Purkinje cell (primary cell): ENCODE measurements at places on chromosomes 3 and 15. TPM values are rescaled to one million over a fixed set of nuclear protein-coding genes. Genes with fewer than 3 reads are reported as not detected.

The IL17RB gene
- 4.7 and 5.1 TPM in 2 replicates for polyA plus RNA-seq

The PRR23C gene
- not detected in 2 replicates for polyA plus RNA-seq

The HACD2 gene
- polyA plus RNA-seq: 40.0 and 40.2 TPM in 2 replicates

The ETV5 gene
- 38.9 and 40.0 TPM in 2 replicates for polyA plus RNA-seq
